ENCODE measurements at places on chromosomes 3 and 15.

DNA sequence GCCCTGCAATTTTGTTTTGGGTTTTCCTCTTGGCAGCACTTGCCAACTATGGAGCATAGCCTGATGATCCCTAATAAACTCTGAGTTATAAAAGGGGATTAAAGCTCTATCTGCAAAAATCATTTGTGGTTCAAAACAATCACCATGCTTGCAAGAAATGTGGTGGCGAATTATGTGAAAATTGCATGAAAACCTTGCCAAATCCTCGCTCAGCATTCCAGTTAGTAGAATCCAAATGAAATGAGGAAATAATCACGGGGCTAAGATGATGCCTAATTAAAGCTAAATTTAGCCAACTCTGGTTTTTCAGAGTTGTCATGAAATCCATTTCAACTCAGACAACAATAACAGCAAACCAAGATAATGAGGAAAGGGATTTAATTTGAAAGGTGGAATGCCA lies 73.0 kb upstream of the PROK2 start:
- DNase-seq = no peak

DNA sequence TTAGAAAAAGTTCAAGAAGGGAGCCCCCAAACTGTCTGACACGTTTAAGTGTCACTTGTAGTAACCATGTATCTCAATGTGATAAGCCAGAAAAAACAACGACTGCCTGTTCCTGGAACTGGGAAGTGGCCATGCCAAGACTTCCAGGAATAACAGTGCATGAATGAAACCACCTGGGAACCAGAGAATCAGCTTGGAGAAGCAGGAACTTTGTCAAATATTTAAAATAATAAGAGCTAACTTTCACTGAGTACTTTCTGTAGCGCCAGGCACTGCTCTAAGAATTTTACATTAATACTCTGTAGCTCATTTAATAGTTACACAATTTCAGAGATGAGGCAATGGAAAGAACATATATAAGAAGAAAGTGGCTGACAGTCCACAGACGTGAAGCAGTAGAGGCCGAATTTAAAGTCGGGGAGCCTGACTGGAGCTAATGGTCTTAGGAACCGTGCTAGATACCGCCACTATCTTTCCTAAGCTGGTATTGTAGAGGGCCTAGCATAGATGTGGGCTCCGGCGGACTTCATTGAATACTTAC lies 876 bp downstream of the PLSCR1 start:
- DNase-seq = peak; percentile 60

DNA sequence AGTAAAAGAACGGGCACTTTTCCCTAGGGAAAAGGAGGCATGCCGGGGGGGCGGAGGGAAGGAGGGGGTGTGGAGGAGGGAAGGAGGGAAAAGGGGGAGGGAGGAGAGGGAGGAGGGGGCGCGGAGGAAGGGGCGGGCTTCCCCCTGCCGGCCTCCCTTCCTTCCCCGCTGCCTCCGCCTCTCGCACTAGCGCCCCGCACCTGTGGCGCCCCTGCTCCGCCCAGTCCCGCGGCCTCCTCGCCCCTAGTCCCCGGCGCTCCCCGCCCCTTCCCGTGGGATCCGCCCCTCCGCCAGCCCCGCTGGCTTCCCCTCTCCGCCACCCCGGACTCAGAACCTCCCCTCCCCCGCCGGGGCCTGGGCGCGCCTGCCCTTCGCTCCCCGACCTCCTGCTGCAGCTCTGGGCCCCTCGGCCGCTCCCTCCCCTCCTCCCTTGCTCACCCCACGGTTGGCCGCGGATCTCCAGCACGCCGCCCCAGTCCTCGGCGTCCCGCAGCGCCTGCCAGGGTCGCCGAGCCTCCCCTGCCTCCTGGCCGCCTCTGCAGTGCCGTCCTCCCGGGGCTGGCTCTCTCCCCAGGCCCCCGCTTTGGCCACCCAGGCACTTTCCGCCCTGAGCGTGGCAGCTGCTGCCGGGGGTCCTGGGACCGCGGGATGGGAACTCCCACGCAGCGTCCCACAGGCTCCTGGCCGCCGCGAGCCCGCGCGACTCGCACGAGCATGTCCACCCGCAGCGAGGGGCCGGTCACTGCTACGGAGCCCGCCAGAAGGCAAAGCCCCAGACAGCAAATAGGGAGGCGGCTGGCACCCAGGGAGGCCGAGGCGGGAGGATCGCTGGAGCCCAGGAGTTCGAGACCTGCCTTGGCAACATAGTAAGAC lies 147.4 kb downstream of the TJP1 start:
- DNase-seq = no peak

DNA sequence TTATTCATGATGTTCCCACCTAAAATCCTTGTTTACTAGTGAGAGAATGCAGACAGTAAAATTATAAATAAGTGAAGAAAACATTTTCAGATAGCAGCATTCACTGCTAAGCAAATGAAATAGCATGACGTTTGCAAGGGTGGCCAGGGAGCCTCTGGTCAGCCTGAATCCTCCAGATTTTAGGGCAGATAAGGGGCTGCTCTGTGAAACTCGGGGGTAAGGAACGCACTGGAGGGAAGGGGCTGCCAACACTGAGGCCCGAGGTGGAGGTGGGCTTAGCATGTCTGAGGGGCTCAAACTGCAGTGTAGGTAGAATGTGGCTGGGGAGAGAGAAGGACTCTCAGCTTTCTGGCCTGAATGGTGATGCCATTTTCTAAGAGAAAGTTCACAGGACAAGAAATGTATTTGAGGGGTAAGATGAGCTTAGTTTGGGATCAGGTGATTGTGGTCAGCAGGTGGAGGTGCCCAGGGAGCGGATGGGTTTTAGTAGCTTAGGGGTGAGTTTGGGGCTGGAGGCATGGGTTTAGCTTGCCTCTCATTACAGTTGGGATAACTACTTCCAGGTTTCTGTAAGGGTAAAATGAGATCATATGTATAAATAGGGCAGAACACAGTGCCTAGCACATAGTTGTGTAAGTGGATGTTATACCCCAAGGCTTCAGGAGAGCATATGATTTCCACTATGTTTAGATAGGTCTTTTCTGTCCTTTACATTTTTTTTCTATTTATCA lies 20.5 kb downstream of the GPR171 start:
- no peak for DNase-seq

GRCh38 chr3:133464573-133464972 lies 64.7 kb downstream of the BFSP2 start:
- no peak for DNase-seq

- DNase-seq = no peak
These were observed 524.7 kb downstream of the GRM7 start for GRCh38 chr3:7385635-7386034.

DNA sequence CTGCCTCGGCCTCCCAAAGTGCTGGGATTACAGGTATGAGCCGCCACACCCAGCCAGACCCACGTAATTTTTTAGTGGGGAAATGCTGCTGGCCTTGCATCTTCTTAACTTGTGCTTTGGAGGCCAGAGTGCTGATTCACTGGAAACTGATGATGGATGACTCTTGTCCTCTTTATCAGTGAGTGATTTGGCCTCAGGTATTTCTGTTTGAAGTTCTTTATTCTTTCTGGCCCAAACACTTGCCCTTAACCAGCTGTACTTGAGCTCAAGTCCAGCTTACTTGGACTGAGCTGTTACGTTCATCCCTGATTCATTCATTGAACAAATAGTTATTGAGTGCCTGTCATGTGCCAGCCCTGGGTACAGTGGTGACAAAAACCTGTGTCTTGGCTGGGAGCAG lies 4.2 kb downstream of the PTPN23 start:
- DNase-seq = no peak

- DNase-seq = no peak
These were observed 277.1 kb downstream of the SUCLG2 start for GRCh38 chr3:67377299-67377698.

DNA sequence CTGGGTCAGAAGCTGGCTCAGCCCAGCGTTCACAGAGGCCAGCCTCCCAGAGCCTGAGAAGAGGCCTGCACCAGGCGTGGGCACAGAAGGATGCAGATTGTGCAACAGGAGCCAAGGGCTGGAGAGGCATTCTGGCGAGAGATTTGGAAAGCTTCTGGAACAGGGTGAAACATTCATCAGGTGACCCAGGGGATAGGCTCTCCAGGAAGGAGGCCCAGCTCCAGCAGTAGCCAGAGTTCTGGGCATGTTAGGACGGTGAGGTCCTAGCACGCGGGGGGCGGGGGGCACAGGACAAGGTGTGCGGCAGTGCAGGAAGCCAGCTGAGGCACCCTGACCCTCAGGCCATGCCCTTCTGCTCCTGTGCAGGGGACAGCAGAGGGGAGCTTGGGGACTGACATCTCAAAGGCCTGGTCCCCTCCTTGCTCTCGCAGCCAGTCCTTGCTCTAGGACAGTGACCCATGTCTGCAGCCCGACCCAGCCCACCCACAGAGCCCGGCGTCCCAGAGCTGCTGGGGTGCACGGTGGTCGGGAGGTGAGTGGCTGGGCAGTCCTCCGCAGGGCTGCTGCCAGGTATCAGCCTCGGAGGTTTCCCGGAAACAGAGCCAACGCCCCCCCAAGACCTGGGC lies 111.7 kb upstream of the KLF13 start:
- no peak for DNase-seq

GRCh38 chr3:171904829-171905228 lies 61.7 kb downstream of the TMEM212 start:
- no peak for DNase-seq

GRCh38 chr15:101425787-101426365 lies 63.6 kb downstream of the PCSK6 start:
- DNase-seq = no peak

- no peak for DNase-seq
These were observed 8.2 kb downstream of the NDUFB4 start for GRCh38 chr3:120604382-120604781.

DNA sequence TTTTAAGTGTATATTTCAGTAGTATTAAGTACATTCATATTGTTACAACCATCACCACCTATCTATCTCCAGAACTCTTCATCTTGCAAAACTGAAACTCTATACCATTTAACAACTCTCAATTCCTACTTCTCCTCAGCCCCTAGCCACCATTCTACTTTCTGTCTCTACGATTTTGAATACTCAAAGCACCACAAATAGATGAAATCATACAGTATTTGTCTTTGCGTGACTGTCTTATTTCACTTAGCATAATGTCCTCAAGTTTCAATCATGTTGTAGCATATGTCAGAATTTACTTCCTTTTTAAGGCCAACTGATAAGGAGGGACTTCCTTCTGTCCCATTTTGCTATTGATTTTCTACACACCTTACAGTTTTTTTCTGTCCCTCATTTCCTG lies 593.3 kb downstream of the FHIT start:
- DNase-seq = no peak

- no peak for DNase-seq
These were observed 266.9 kb upstream of the TTC14 start for GRCh38 chr3:180335050-180335449.
